ENCODE measurements at places on chromosomes 11 and 22.

DNA sequence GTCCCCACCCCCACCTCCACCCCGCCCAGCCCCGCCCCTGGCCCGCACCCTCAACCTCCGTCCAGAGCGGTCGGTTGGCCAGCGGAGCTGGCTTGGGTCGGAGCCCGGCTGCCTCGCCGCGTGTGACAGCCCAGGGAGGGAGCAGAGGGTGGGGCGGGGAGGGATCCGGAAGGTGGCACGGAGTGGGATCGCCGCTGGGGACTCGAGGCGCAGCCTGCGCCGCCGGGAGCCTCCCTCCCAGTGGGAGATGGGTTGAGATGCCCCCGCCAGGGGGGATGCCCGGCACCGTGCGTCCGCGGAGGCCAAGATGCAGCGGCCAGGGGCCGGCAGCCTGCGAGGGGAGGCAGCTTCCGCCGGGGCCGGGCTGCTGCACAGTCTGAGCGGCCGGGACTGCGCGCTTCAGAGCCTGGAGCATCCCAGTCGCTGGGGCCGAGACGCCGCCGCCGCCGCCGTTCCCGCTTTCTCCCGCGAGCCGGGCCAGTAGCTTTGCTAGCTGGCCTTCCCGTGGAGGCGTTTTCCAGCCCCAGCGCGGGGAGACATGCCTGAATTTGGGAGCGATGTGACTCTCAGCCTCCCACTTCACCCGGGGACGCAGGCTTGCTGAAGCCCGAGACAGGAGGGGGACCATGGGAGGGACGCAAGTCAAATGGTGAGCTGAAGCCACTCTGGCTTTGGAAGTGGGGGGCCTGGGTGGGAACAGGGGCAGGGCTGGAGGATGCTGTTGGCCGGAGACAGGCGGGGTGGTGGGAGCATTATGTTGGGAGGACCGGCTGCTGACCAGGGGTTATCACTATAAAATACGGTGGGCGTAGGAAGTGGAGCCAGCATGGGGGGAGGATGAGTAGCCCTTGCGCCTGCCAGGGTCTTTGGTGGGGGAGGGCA lies 40.2 kb downstream of the DIXDC1 start:
- DNase-seq = peak; percentile 59

DNA sequence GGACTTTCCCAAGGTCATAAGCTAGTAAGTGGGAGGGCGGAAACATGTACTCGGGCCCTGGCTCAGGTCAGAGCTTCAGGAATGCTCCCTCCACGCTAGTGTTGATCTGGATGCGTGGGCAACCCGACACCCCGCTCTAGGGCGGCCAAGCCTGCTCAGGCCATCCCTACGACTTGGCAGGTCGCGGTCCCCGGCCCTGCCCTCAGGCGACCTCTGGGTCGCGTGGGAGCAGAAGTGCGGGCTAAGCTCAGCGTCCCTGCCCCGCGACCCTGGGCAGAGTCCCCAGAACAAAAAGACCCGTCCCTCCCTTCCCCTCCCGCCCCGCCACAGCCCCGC lies 781 bp upstream of the TEF start:
- no peak for DNase-seq

- no peak for DNase-seq
Measured at GRCh38 chr22:43562843-43563242, 151.0 kb downstream of the MPPED1 start.

- no peak for DNase-seq
Measured at GRCh38 chr22:34993548-34993947, 72.4 kb upstream of the ISX start.

DNA sequence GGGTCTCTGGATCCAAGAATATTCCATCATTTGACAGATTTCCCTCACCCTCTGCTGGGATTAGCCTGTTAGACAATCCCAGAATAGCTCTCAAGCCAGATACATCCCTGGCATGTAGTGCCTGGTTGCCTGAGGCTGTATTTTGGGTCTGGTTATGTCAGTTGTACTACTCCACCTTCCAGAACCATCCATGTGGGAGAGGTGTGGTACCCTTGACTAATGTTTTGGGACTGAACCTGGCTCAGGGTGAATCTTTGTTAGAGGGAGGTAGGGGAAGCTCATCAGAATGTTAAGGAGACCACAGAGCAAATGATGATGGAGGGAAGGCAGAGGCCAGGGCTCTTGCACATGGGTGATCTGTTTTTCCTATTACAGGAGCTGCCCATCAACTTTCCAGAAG lies 5.2 kb downstream of the C11orf52 start:
- DNase-seq = no peak

DNA sequence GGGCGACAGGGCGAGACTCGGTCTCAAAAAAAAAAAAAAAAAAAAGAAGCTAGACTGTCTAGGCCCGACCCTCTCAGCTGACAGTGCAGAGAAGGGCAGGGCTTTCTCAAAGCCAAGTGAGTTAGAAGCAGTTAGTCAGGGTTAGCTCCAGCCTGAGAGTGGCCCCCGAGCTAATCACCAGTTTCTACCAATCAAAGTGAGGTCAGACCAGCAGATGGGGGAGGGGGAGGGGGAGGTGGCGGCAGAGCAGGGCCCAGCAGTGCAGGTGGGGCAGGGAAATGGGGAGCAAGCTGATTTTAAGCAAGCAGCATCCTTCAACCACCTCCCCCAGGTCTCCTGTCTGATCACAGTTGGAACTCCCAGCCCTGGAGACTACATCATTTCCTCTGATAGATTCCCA lies 55.3 kb upstream of the PRR5 start:
- no peak for DNase-seq

DNA sequence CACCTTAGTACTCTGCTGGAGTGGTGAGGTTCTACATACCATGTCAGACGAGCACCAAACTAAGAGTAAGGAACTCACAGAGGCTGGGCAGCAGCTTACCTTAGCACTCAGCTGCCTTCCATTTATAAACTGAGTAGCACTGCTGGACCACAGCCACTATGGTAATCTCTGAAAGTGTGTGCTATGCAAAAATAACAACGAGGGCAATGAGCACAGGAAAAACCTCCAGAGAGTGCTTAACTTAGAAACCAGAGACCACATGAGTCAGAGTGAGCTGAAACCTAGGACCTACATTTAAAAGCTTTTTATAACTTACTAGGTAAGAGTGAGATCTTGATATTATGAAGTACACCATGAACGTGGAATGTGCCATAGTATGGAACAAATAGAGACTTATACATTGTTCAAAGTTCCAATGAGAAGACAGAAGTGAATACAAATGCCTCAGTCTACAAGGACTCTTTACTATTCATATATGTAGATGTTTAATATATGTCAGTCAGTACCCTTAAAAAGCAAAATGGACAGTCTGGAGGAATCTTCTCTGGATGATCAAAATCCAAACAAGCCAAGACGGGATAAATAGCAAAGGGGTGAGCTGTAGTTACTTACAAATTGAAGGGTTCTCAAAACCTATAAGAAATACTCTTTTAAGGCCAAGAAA lies 17.2 kb upstream of the CD59 start:
- DNase-seq = no peak

DNA sequence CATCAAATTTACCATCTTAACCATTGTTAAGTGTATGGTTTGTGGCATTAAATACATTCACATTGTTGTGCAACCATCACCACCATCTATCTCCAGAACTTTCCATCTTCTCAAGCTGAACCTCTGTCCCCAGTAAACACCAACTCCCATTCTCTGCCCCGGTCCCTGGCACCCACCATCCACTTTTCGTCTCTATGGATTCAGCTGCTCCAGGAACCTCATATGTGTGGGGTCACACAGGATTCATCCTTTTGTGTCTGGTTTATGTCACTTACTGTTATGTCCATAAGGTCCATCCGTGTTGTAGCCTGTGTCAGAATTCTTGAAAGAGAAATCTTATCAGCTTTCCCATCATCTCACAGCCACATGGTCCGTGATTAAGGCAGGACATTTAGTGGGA lies 16.3 kb downstream of the TSPAN32 start:
- DNase-seq = no peak

DNA sequence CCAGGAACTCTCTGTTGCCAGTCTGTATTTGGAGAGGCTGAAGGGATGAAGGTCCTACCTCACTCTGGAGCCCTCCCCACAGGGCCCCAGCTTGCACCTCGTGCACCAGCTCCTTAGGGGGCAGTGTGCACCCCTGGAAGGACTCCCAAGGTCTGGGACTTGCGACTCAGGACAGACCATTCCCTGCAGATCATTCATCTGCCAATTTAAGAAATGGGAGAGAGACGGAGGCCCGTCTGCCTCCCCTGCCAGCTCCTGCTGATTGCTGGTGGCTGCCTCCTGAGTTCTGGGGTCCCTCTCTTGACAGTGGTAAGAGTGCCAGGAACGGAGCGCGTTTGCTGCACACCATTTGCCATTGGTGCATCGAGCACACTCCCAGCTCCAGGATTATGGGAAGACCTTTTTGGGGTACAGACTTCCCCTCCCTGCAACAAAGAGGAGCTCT lies 27.4 kb upstream of the MALAT1 start:
- DNase-seq = no peak
